ENCODE measurements at places on chromosomes 5 and 9. TPM values are rescaled to one million over a fixed set of nuclear protein-coding genes. Genes with fewer than 3 reads are reported as not detected.
A peak's percentile ranks its signal among the peaks of the same experiment; 100 is the strongest.

Gene MEGF10
- not detected for polyA plus RNA-seq

GRCh38 chr5:6518298-6519057 is 69.8 kb downstream of the UBE2QL1 start:
- H3K27me3 ChIP-seq: no peaks in the 10 kb centered on the region
- no peaks in the 10 kb centered on the region for H3K4me1 ChIP-seq
- H3K36me3 ChIP-seq: no peaks in the 10 kb centered on the region
- no peak overlapping the region for H3K4me3 ChIP-seq
- DNase-seq: no peak

GRCh38 chr9:71355884-71356283 is 234.5 kb upstream of the TRPM3 start:
- H3K36me3 ChIP-seq: no peaks in the 10 kb centered on the region
- no peaks in the 10 kb centered on the region for H3K27me3 ChIP-seq
- H3K27ac ChIP-seq: no peak overlapping the region
- no peak overlapping the region for H3K4me3 ChIP-seq
- DNase-seq: no peak

DNA sequence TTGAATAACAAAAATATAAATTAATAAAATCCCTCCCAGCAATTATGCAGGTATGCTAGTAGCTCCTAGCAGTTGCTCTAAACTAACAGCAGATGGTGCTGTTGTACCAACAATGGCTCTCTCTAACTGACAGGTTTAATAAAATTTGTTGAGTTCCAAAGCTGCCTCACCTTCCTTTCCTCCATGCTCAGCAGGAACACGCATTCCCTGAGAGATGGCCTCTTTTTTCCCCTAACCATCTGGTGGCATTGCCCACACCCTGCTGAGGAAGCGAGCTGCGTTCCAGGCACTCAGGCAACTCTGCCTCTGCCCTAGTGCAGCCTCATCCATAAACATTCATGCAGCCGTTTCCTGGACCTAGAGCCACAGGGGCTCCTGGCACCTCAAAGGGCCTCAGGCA is 106.2 kb downstream of the KLHL3 start:
- no peaks in the 10 kb centered on the region for H3K27me3 ChIP-seq
- no peak for DNase-seq
- no peaks in the 10 kb centered on the region for H3K4me1 ChIP-seq
- no peak overlapping the region for H3K27ac ChIP-seq

DNA sequence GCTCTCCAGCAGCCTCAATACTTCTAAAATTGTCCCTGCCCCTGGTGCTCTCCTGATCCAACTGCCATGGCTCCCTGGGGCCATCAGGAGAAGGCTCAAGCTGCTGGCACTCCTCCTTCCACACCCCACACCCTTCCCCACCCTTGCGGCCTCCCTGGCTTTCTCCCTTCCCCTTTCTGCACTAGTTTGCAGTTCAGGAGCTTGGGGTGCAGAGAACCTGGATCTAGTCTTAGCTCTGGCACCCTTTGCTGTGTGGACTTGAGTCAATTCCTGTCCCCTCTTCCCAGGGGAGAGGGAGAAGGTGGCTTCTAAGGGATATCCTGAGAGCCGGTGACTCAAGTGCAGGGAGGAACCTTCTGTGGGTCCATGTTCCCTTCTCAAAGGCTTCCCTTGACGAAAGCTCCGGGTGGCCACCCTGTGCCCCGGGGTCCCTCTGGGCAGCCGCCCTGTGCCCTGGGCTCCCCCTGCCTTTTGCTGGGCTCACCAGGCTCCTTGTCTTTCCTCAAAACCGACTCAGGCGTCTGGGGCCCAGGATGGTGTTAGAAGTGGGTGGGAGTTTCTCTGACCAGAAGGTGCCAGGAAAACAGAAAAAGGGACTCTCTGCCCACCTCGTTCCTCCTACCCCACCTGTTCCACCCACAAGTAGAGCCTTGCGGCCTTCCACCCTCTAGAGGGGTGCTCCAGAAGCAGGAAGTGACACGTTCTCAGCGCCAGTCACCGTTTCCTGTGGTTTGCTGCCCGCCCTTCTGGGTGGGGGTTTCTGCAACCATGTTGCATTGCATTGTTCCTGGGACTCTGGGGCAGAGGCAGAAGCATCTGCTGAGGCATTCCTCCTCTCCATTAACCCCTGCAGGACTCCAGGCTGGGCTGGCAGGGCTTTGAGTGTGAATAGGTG is 15.0 kb downstream of the GLIPR2 start:
- H3K4me3 ChIP-seq: peak overlapping the region; percentile 39
- no peaks in the 10 kb centered on the region for H3K36me3 ChIP-seq
- H3K27ac ChIP-seq: peak overlapping the region; percentile 96
- H3K27me3 ChIP-seq: no peaks in the 10 kb centered on the region
- peaks cover 81% of the 10 kb centered on the region for H3K4me1 ChIP-seq

Gene STARD4
- 5.5 TPM for polyA plus RNA-seq

- no peaks in the 10 kb centered on the region for H3K4me1 ChIP-seq
- no peak overlapping the region for H3K4me3 ChIP-seq
- no peak for DNase-seq
- no peak overlapping the region for H3K27ac ChIP-seq
Measured at GRCh38 chr5:120678279-120678678, 214.2 kb downstream of the PRR16 start.

Gene LEAP2
- polyA plus RNA-seq: 1.1 TPM

GRCh38 chr9:97767891-97768290 is 70.8 kb upstream of the XPA start:
- no peak overlapping the region for H3K4me3 ChIP-seq
- H3K36me3 ChIP-seq: no peaks in the 10 kb centered on the region
- DNase-seq: no peak
- H3K27me3 ChIP-seq: peaks cover under 1% of the 10 kb centered on the region
- H3K27ac ChIP-seq: no peak overlapping the region
- H3K4me1 ChIP-seq: no peaks in the 10 kb centered on the region

DNA sequence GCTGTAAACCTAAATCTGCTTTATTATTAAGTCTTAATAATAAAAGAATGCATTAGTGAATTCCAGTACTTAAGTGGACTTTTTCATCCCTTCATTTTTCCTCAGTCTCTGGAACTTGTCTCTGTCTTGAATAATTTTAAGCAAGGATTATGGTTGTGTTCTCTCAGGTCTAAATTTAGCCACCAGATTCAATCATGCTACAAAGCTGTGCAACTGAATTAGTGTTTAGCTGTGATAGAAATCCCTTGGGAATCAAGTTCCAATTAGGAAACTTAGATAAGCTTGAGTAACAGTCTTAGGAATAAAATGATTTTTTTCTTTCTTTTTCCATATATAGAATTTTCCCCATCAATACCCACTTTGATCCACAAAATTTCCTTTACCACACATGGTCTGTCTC is 104.3 kb downstream of the PLPPR1 start:
- no peak overlapping the region for H3K27ac ChIP-seq
- DNase-seq: no peak
- H3K27me3 ChIP-seq: no peaks in the 10 kb centered on the region
- H3K4me3 ChIP-seq: no peak overlapping the region

Gene PCDHGB2
- not detected for polyA plus RNA-seq

- DNase-seq: no peak
- H3K36me3 ChIP-seq: no peaks in the 10 kb centered on the region
- no peaks in the 10 kb centered on the region for H3K4me1 ChIP-seq
- no peaks in the 10 kb centered on the region for H3K27me3 ChIP-seq
- H3K4me3 ChIP-seq: no peak overlapping the region
- no peak overlapping the region for H3K27ac ChIP-seq
Measured at GRCh38 chr5:77424921-77425320, 67.2 kb downstream of the WDR41 start.

DNA sequence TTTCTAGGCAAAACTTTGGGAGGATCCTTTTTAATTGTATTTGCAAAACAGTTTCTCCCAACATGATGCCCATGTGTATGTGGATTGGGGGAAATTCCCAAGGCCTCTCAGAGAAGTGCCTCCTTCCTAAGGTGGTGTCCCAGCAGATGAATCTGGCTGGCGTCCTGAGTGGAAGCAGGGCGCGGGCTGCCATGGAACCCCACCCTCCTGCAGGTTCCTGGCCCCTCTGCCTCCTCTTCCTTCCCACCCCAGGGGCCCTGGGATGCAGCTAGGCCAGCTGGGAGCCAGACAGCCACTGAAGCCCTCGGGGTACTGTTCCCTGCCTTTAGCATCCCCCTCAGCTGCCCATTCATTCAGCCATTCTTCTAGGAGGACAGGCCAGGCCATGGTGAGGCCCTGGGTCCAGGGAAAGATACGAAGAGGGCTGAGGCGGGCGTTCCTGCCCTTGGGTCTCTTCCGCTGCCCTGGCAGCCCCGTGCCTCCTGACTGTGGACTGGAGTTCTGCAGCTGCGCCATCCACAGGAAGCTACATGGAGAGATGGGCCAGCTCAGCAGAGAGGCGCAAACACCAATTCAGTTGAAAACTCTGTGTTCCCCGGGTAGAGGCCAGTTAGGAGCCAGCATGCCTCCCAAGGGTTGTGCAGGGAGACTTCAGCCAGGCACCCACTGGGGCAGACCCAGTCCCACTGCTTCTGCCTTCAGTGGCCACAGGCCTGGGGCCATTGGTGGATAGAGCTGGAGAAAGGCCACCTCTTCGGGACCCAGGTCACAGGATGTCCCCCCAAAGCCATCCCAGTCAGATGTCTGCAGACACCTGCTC is 36.5 kb downstream of the ADAMTS2 start:
- H3K27ac ChIP-seq: no peak overlapping the region
- DNase-seq: no peak
- H3K4me3 ChIP-seq: no peak overlapping the region
- H3K27me3 ChIP-seq: no peaks in the 10 kb centered on the region
- no peaks in the 10 kb centered on the region for H3K36me3 ChIP-seq

Gene IFNA21
- polyA plus RNA-seq: not detected

GRCh38 chr5:32042551-32042961 is 131.6 kb downstream of the GOLPH3 start:
- no peak for DNase-seq
- no peaks in the 10 kb centered on the region for H3K36me3 ChIP-seq
- no peak overlapping the region for H3K27ac ChIP-seq
- no peak overlapping the region for H3K4me3 ChIP-seq

Gene DRD1
- polyA plus RNA-seq: not detected

Gene SPATA31D4
- not detected for polyA plus RNA-seq
